Dorsolateral prefrontal cortex (tissue), 122 donors: ENCODE measurements at places on chromosomes 16 and 17. TPM values are rescaled to one million over a fixed set of nuclear protein-coding genes. Genes with fewer than 3 reads are reported as not detected.

LPCAT2 gene
- total RNA-seq = 11.6 TPM

C16orf74 gene
- 1.5 TPM for total RNA-seq

FBXO39 gene
- 0.90 TPM for total RNA-seq

MILR1 gene
- 6.4 TPM for total RNA-seq

KRT32 gene
- total RNA-seq = not detected

SSTR5 gene
- total RNA-seq = 0.64 TPM

HCRT gene
- total RNA-seq = not detected

IRX5 gene
- total RNA-seq = not detected

ZNF750 gene
- not detected for total RNA-seq

ITGA2B gene
- total RNA-seq = 8.8 TPM

UBE2O gene
- 92.2 TPM for total RNA-seq

PRSS22 gene
- not detected for total RNA-seq

SLC47A1 gene
- total RNA-seq = 5.7 TPM

NPIPA7 gene
- 12.1 TPM for total RNA-seq

NLK gene
- 112 TPM for total RNA-seq

PRAC2 gene
- total RNA-seq = not detected

OR1E2 gene
- total RNA-seq = 0.90 TPM

ATP1B2 gene
- total RNA-seq = 194 TPM

NT5M gene
- 12.9 TPM for total RNA-seq

HSD3B7 gene
- 7.2 TPM for total RNA-seq

CASKIN2 gene
- total RNA-seq = 36.9 TPM

CIBAR2 gene
- not detected for total RNA-seq

HBA2 gene
- 93.2 TPM for total RNA-seq

GUCY2D gene
- not detected for total RNA-seq

E4F1 gene
- 42.7 TPM for total RNA-seq

SERPINF2 gene
- total RNA-seq = 2.1 TPM

FZD2 gene
- 1.2 TPM for total RNA-seq

SCNN1B gene
- total RNA-seq = not detected

GINS2 gene
- 2.5 TPM for total RNA-seq

SNAI3 gene
- total RNA-seq = 0.48 TPM

DNASE1L2 gene
- 6.6 TPM for total RNA-seq

MYL4 gene
- not detected for total RNA-seq

CACNG3 gene
- 48.6 TPM for total RNA-seq

ACSM2A gene
- not detected for total RNA-seq

KCNAB3 gene
- 21.7 TPM for total RNA-seq

C16orf95 gene
- total RNA-seq = 6.7 TPM

TPSG1 gene
- total RNA-seq = not detected

HAP1 gene
- 14.5 TPM for total RNA-seq

WNT9B gene
- 2.2 TPM for total RNA-seq

MYCBPAP gene
- 3.0 TPM for total RNA-seq

MAZ gene
- 188 TPM for total RNA-seq

NUDT7 gene
- 10.2 TPM for total RNA-seq
